ENCODE measurements at places on chromosomes 2 and 18.

GRCh38 chr18:34880882-34881834, 160.1 kb upstream of the MAPRE2 start:
- DNase-seq: no peak

DNA sequence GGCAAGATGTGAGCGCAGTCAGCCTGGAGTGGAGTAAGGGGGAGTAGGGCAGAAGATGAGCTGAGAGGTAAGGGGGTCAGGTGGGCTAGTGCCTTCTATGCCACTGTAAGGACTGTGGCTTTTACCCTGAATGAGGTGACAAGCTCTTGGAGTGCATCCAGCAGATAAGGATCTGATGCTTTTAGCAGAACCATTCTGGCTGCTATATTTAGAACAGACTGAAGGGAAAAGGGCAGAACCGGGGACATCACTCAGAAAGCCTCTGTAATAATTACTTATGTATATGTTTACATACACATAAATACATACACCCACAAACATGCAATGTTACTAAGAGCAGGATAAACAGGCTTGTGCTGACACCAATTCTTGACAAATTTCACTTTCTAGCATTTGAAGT, 124.8 kb downstream of the DTNB start:
- DNase-seq: no peak

DNA sequence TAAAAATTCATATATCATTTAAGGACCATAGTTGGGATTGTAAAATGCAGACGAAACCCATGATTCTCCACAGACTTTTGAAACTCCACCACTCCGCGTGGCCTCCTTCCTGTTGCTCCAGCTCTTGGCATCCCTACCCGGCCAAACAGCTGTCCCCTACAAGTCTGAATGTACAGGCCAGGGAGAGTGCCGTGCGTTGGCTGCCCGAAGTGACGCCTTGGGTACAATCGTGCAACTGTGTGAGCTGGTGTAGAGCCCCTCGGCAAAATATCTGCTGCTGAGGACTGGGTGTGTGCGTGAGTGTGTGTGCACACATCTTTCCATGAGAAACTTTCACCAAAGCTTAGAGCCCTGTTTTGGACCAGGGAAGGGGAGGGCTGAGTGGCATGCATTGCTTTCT, 43.8 kb upstream of the ZNF516 start:
- DNase-seq: no peak

DNA sequence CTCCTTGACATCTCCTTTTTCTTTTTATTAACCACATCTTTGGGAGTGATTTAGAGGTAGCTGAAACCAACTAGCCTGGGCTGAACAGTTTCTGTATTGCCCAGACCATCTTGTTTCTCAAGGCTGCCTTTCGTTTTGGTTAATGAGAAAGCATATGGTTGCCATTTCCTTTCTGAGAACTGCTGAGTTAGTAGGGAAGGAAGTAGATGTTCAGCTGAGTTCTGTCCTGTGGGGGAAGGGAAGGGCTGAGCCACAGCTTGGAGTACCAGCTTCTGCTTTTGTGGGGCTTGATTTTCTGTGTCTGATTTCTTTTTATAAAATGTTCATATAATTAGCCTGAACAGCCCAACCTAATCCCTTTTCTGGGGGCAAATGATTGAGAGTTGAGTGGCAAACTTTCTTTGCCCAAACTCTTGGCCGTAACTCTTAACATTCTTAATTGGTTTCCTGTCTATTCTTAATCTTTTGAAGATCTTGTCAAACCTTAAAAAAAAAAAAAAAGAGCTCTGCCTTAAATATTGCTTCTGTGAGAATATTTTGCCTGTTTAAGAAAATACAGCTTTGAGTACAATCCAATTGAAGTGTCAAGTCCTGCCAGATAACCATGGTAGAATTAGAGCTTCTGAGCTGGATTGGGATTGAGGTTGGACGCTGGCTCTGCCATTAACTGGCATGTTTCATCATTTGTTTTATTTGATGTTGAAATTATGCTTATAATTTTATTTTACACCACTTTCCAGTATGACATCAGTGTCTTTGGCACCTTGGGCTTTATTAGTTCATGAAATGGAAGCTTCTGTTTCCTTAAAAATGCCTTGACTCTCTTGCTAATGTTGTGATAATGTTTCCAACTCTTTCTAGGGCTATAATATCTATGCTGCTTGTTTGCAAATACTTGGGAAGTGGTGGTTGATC, 1.9 kb upstream of the NABP1 start:
- peak; percentile 18 for DNase-seq

GRCh38 chr2:108924580-108925251, 64.3 kb downstream of the EDAR start:
- no peak for DNase-seq

DNA sequence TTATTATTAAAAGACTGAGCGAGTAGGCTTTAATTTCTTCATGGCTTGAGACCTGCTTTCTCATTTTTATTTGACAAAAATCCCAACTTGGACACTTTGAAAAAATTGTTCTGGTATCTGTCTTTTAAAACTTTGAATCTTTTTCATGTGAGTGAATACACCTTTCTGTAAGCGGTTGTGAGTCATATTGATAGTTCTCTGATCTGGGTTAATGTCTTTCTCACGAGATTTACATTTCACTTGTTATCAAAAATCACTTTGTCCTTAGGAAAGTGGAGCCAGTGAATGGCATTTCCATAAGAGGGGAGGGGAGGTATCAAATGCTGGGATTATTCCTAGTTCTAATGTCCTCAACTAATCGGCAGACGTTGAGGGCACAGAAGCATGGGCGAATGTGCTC, 36.3 kb downstream of the ATP9B start:
- DNase-seq: no peak

GRCh38 chr18:74715306-74715705, 117.6 kb downstream of the ZNF407 start:
- no peak for DNase-seq

- DNase-seq: no peak
Observed at GRCh38 chr2:30985493-30986230, 152.6 kb downstream of the GALNT14 start.

DNA sequence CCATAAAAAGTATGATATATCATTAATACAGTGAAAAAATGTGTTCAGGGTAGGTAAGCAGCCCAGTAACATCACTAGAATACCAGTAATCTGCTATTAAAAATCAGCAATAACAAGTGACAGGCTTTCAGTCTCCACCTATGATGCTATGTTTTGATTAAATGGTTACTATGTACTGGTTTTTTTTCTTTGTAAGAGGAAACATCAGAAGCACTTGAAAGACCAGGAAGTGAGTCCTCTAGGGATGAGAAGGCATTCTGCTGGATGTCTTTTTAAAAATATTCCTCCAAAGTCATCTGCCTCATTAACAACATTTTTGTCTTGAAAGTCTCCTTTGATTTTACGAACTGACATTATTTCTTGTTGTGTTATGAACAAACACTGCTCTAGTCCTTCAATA, 136.0 kb upstream of the FAM98A start:
- DNase-seq: no peak

DNA sequence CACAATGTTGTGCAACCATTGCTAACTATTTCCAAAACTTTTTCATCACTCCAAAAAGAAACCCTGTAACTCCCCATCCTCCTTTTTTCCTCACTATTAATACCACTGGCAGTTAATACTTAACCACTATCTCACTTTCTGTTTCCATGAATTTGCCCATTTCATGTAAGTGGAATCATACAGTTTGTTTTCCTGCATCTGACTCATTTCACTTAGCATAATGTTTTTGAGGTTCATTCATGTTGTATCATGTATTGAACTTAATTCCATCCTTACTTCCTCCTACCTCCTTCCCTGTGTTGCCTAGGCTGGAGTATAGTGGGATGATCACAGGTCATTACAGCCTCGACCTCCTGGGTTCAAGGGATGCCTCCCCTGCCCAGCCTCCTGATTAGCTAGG, 68.3 kb downstream of the FAM117B start:
- DNase-seq: no peak

DNA sequence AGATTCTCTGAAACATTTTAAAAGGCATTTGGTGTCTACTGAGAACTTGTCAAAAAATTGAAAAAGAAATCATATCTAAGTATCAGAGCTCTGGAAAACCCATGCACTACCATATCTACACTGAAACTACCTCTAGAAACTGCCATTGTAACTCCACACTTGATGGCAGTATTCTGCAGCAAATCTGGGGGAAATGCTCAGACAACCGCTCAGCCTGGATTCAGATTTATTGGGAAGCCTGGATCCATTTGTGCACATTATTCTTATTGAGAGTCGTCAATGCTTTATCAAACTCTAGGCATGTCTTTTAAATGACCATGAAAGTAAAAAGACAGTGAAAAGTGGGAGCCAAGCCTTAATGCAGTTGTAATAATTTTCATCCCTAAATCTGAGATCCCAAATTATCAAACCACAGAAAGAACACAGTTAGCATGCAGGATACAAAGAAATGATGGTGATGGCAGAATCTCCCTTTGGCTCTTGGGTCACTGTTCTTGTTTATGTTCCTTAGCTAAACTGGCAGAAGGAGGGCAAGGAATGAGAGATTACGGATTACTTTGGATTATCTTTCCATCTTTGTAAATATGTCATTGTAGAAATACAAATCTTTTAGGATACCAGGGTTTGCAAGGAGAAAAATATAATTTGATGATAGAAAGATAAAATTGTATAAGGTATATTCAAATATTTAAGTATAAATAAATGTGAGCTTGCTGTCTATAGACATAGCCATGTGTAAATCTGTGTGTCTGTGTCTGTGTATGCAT, 512.1 kb upstream of the SYT4 start:
- DNase-seq: no peak

- no peak for DNase-seq
Observed at GRCh38 chr2:180583441-180584140, 396.8 kb upstream of the UBE2E3 start.

GRCh38 chr18:3667255-3668137, 217.5 kb downstream of the TGIF1 start:
- no peak for DNase-seq

- DNase-seq: no peak
Observed at GRCh38 chr2:85189606-85190270, 56.5 kb downstream of the TCF7L1 start.

- no peak for DNase-seq
Observed at GRCh38 chr2:3041246-3041645, 336.4 kb downstream of the EIPR1 start.

DNA sequence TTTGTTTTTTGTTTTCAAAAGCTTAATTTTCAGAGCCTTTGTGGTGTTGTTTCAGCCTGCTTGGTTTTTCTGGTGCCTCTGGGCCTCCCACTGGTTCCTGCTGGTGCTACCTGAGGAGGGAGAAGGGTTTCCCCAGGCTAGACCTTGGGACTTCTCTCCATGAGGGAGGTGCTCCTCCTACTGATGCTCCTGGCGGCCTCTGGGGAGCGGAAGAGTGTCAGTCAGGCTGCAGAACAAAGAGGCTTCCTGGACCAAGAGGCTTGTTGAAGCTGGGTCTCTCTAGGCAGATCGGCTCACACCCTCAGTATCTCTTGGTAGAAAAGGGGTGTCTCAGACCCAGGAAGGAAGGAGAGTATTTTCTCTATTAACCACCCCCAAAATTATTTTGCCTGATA, 32.2 kb downstream of the RFX8 start:
- no peak for DNase-seq

DNA sequence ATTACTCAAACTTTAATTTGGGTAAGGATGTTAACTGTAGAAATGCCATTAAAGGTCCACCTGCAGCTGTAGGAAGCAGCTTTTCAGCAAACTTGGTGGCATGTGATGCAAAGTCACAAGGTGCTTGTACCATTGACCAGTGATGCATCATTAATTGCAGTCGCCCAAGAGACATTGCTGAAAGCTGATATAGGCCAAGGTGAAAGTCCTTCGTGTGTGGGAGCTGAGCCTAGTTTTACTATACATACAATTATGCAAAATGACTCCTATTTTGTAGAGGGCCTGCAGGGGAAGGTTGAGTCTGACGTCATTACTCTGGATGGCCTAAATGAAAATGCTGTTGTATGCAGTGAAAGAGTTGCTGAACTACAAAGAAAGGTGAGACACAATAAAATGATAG, 40.5 kb downstream of the ALMS1 start:
- no peak for DNase-seq

GRCh38 chr2:12674644-12675328, 42.0 kb upstream of the TRIB2 start:
- no peak for DNase-seq

DNA sequence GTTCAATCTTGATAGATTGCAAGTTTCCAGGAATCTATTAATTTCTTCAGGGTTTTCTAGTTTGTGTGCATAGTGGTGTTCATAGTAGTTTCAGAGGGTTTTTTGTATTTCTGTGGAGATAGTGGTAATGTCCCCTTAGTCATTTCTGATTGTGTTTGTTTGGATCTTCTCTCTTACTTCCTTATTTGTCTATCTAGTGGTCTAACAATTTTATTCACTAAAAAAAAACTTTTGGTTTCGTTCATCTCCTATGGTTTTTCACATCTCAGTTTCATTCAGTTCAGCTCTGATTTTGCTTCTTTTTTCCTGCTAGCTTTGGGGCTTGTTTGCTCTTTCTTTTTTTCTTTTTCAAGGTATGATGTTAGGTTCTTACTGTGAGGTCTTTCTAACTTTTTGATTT, 94.5 kb downstream of the SNTG2 start:
- DNase-seq: no peak

DNA sequence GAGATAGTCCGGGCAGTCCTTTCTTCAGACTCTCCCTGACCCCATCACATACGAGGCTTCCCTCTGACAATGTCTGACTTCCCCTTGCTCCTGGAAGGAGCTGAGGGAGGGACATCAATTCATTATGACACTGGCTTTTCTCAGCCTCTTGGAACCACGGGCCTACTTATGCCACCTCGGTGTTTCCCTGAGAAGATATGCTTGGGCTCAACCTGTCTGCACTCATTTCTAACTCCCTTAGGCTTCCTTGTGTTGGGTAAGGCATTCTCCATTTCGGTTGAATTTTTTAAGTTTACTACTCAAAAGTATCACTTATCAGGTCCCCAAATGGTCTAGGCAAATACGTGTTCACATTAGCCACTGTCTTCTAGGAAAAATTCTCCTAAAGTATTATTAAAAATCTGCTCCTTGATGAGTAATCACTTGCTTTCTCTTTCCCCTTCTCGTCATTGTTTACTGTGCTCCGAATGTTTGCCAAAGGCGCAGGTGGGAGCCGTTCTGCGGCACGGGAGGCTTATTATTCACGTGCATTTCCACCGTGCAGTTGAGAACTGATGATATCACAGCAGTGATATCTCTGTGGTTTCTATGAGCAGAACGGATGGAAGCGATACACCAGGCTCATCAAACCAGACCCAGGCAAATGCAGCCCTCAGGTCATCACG, 33.1 kb downstream of the ARL4C start:
- peak; percentile 30 for DNase-seq

DNA sequence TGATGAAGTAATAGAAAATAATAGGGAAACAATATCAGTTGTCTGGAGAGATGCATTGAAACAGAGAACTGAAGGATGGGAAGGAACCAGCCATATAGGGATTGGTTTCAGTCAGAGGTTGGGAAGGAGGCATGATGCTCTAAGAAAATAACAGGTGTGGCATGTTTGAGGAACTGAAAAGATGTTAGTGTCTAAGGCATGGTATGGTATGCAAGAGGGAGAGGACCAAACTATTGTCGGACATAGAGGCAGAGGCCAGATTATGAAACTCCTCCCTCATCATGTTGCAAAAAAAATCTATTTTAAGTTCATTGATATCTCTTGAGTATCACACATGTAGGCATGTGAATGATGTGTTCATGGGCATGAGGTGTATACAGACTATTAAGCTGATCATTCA, 48.9 kb upstream of the EMILIN2 start:
- no peak for DNase-seq

Measured in stimulated activated CD8-positive, alpha-beta memory T cell treated with anti-CD3 and anti-CD28 coated beads, Interleukin-4, amount 100 ng/mL, for 24 hours (primary cell).